Stimulated activated CD4-positive, alpha-beta T cell treated with anti-CD3 and anti-CD28 coated beads, Interleukin-15, amount 100 ng/mL, for 24 hours (primary cell): ENCODE measurements at places on chromosomes 12 and 14.

DNA sequence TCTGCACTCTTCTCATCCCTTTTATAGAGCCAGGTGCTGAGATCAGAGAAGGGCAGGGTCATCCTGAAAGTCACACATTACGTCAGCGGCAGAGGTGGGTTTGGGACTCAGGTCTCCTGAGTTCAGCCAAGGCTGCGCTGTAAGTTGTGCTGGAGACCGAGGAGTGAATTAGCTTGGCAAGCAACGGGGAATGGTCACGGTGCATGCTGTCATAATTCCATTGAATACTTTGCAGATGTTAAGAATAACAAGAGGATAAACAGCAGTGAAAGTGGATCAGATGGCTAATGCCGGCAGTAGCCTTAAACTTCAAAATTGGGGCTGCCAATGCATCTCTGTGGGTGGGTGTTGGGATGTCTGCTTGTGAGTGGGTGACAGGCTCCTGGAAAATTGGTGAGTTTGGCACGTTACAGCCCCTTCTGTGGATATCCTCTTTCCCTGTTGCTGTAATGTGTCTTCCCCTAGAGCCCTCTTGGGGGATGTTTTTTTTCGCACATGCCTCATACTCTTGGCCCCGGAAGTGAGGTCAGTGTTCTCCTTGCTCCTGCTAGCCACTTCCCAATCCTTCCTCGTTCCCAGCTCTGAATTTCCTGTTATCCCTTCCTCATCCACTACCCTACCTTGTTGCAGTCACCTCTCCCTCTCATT is 287.1 kb upstream of the SRRM4 start:
- no peak for DNase-seq

DNA sequence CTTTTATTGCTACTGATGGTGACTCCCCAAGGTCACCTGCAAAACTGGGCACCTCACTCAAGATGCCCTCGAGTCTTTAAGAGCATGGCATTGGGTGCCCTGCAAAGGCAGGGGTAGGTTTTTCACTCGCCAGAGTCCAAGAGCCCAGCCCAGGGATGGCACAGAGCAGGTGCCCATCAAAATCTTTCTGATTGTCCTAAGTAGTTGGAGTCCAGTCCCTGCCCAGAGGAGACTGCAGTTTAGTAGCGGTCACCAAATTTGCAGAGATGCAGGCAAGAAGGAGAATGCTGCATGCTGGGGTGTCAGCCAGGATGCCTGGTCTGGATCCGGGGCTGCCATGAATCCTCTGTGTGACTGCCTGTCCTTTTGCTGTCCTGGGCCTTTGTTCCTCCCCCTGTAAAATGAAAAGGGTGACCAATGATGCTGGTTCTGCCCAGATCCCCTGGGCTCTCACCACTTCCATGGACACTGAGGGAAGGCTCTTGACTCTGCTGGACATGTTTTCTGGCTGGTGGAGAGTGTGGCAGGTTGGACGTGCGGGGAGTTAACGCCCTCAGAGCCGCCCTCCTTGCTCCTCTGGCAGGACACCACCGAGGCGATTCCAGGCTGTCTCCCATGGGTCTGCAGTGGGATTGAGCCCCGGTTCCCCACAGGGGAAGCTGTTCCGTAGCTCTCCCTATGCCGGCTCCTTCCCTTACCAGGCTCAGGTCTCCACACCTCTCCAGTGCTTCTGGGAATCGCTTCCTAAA is 41.3 kb downstream of the DLK1 start:
- no peak for DNase-seq

DNA sequence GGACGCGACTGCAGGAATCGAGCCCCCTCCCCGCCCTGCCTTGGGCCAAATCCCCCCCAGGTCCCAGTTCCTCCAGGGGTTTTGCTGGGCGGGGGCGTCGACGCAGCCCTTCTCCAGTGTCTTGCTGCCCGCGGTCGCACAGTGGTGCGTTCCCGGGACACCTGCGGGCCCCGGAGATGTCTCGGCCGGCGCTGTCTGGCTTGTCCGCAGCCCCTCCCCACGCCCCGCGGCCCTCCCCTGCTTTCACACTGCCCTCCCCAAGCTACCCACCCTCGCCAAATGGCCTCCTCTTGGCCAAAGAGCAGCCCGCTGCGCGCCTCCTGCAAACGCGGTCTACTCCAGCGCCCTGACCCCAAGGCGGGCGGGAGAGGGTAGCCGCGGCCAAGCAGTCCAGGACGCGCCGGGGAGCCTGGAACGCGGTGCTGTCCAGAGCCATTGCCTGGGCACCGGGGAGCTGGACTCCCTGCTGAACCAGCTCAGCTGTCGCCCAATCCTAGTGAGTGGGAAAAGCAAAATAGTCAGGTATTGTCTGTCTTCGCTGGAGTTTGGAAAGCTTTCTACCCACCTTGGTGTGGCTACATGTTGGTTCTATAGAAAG is 122.0 kb downstream of the AACS start:
- no peak for DNase-seq

DNA sequence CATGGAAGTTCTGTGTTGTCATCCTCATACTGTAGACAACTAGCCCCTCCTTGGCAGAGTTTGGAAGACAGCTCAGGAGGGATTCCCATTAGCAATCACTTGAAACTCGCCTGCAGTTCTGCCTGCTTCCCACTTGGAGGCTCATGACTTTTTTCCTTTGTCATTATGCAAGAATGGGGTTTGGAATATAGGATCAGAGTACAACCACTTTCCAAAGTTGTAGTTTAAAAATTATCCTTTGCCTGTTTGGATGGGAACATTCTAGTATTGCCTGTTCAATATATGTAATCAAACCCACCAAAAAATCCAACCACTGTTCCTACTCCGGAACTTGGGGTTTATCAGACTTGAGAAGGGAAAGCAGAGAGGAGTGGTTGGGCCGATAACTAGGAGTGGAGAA is 2.1 kb upstream of the GPD1 start:
- no peak for DNase-seq

DNA sequence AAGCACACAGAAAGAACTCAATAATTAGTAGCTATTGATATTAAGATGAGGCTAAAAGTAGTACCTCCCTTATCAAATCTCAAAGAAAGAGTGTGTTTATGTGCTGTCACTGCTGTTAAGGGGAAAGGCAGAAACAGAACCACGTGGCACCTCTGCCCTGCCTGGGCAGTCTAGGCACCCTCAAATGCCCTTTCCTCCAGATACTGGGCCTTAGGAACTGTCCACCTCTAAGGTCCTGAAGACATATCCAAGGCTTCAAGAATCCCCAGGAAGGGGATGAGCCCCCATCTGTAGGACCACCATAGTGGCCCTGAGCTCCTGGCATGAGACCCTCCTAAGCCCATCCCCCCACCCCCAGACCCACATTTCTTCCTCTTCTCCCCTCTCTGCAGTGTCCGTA is 29.1 kb downstream of the NGB start:
- DNase-seq: no peak

DNA sequence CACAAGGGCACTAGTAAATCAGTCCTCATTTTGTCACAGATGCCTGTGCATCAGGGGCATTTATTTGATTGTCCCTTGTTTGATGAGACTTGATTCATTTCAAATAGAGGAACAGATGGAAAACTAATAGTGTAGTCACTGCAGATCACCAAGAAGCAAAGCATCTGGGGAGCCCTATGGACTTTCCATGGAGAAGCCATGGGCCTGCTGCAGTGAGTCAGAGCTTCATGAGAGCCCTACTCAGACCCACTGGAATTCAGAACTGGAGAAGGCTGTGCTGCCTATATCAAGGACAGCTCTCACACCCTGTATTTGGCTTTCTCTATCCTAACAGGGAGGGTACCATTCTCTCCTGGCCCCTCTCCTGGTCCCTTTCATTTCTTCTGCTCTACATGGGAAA is 126.2 kb downstream of the GRIP1 start:
- no peak for DNase-seq

GRCh38 chr14:53528185-53528671 is 375.1 kb upstream of the DDHD1 start:
- no peak for DNase-seq

DNA sequence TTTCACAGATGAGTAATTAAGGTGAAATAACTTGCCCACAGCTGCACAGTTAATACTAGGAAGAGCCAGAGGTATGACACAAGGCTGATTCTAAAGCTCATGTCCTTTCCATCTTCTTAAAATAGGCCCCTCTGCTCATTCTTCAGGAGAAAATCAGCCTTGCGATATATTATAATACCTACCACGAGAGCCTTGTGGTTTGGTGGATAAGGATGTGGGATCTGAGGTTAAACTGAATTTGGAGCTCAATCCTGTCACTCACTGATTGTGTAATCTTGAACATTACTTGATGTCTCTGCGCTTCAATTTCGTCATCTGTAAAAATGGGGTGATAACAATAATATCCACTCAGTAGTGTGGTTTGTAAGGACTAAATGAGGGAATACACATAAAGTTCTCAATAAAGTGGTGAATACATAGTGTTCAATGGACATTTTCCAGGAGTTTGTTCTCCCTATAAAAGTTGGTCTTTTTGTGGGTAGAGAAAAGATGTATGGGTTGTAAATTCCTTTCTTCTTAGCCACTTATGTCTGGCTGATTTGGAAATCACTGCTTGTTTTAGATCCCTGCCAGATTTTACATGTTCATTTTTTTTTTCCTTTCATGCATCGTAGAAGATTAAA is 25.1 kb upstream of the ATP2B1 start:
- no peak for DNase-seq

DNA sequence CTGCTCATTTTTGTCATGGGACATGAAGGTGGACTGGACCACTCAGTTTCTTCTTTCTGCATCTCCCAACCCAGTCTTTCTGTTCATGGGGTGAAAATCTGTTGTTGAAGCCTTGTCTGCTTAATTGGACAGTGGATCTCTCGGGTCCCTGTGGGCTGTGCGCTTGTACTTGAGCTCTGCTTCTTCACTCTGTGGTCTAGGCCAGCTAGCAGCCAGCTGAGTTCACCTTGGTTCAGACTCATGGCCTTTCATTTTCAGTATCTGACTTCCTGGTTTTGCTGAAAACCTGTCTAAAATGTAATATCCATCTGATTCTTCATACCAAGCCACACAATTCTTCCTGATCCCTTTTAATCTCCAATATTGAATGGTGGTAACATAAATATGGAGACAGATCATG is 117.2 kb downstream of the LRRK2 start:
- DNase-seq: no peak

- DNase-seq: no peak
Observed at GRCh38 chr12:86249276-86249675, 6.9 kb downstream of the MGAT4C start.

- DNase-seq: no peak
Observed at GRCh38 chr12:54000116-54001114, at the start of gene HOXC9. HOXC9 (plus strand) TSS chr12:54000161; CDS start chr12:54000189, 28 bp downstream.

DNA sequence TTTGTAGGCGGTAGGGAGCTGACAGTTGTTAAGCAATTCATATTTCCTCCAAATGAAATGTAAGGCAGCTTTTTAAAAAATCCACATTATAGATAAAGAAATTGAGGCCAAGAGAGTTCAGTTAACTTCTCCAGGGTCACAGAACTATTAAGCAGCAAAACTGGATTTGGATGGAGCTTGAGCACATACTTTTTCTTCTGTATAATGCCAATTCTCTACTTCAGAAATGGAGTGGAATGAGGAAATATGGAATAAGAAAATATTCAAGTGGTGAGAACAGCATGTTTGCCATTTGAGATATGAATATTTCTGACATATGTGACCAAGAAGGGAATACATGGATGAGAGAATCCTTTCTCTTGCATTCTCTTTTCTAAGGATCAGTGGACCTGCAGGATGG is 233.1 kb downstream of the FOXG1 start:
- no peak for DNase-seq

- DNase-seq: no peak
Observed at GRCh38 chr12:95759718-95760117, 30.8 kb downstream of the NTN4 start.
